Muscle of back (tissue), 13 donors: ENCODE measurements at places on chromosomes 5 and 9. TPM values are rescaled to one million over a fixed set of nuclear protein-coding genes. Genes with fewer than 3 reads are reported as not detected.
A peak's percentile ranks its signal among the peaks of the same experiment; 100 is the strongest.

Gene DDX31
- polyA plus RNA-seq = 10.5 TPM

- DNase-seq = peak; percentile 80
Measured at GRCh38 chr9:109349421-109349846, 28.6 kb upstream of the EPB41L4B start.

GRCh38 chr9:90325913-90326653 lies 316.5 kb downstream of the DIRAS2 start:
- DNase-seq = peak; percentile 17

DNA sequence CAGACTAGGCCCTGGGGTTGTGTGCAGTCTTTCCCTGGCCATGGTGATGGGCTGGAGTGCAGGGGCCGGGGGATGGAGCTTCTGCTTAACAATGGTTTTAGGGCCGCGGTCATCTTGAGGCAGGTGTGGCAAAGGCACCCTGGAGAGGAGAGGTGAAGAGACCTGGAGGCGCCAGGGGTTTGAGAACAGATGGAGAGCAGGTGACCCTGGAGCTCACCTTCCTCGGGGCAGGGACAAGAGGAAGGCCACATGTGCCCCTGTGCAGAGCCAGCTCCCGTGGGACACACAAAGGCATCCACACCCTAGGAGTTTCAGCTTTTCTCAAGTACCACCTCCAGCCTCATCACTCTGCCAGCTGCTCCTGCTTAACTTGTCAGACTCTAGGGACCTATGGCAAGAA lies 46.4 kb upstream of the SH3GL2 start:
- no peak for DNase-seq

DNA sequence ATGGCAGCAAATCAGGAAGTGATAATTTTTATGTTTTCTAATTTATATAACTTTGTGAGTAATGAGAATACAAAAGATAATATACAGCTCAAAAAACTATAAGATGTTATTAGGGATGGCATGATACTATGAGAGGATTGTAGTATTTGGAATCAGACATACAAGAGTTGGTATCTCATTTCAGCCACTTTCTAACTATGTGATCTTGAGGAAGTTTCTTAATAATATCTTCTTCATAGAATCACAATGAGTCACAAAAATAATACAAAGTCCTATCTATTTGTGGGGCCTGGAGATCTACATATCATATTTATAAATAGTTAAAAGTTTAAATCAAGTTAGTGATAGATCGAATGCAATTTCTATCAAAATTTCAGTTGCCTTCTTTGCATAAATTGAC lies 23.7 kb upstream of the TMED7 start:
- DNase-seq = no peak

Gene SAXO1
- 0.09 TPM for polyA plus RNA-seq

Gene MEIKIN
- not detected for polyA plus RNA-seq

DNA sequence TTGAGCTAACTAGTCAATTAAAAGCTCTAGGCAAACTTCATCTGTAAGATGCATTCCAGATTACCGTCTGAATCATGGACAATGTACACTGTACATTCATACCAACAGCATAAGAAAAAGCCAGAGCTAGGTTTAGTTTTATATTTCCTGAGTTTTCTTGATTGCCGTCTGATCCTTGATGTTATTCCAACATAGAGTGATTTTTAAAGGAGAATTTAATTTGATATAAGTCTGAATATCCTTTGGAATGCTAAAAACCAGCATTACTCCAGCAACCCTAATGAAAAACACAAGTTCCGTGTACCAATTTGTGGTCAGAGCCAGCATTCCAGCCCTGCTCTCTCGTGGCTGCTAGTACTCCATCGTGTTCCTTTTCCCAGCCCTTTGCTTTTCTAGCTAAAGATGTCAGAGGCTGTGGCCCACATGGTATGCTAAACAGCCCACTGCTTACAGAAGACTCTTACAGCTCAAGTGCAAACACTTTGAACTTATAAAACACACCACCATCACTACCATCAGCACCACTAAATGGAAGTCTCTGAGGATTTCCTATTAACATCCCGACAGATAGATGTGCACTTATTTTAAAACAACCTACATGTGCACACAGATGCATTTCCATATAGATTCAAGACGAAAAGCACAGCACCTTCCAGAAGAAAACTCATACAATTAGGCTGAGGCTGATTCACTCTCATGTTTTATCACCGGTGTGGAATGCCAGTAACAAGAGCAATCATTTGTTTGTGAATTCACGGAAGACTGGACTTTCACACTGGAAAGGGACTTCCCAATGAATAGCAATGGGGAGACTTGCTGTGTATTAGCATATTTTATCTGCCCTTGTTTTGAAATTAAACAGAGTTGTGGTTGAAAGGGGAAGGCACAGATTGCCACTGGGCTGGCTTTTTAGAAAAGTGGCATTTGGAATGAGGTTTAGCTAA lies 246.9 kb upstream of the GAS1 start:
- peak; percentile 62 for DNase-seq

Gene AIF1L
- 22.7 TPM for polyA plus RNA-seq

Gene LCN1
- polyA plus RNA-seq = not detected

- DNase-seq = no peak
Measured at GRCh38 chr9:121569266-121569648, 69.6 kb upstream of the GGTA1 start.

- no peak for DNase-seq
Measured at GRCh38 chr9:115413304-115413703, 295.3 kb upstream of the TNC start.

- DNase-seq = no peak
Measured at GRCh38 chr9:35562895-35563780, 41.9 kb upstream of the TESK1 start.

- DNase-seq = no peak
Measured at GRCh38 chr5:155193483-155194107, 180.0 kb downstream of the KIF4B start.

Gene GLT6D1
- not detected for polyA plus RNA-seq

DNA sequence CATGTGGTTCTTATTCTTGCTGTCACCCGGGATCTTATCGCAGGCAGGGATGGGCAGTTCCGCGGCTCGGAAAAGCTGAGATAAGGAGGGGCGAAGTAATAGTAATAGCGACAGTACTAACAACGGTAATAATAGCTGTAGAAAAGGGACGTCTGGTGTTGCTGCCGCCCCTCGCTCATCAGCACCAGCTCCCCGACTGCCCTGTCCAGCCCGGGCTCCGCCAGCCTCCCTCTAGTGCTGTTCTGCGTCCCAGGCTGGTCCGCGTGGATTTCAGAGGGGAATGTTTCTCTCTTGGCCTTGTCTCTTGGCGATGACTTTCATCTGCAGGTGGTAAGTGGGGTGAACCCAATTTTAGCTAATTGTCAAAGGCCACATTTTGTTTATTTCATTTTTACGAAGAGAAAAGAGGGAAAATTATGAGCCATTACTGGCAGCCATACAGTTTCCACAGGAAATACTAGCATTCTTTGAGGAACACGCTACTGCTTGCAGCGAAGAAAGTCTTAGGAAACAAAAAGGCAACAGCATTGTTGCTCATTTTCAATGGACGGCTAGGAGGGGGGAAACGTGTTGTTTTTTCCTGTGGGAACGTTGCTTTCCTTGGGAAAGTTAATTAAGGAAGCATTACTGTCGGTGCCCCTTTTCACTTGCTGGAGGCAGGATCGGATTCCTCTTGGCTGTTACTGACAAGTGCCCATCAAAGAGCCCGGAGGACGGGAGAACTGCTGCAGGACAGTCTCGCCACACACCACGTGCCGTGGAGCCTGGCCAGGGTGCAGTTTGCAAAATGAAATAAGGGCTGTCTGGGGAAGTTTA lies 762 bp downstream of the SNCAIP start:
- DNase-seq = no peak

GRCh38 chr5:136028090-136028489 lies 698 bp upstream of the TGFBI start:
- DNase-seq = no peak

- no peak for DNase-seq
Measured at GRCh38 chr9:102355982-102356381, 617.5 kb upstream of the GRIN3A start.

Gene PCDHB6
- polyA plus RNA-seq = 1.5 TPM
